ENCODE measurements at places on chromosomes 16 and 17.

DNA sequence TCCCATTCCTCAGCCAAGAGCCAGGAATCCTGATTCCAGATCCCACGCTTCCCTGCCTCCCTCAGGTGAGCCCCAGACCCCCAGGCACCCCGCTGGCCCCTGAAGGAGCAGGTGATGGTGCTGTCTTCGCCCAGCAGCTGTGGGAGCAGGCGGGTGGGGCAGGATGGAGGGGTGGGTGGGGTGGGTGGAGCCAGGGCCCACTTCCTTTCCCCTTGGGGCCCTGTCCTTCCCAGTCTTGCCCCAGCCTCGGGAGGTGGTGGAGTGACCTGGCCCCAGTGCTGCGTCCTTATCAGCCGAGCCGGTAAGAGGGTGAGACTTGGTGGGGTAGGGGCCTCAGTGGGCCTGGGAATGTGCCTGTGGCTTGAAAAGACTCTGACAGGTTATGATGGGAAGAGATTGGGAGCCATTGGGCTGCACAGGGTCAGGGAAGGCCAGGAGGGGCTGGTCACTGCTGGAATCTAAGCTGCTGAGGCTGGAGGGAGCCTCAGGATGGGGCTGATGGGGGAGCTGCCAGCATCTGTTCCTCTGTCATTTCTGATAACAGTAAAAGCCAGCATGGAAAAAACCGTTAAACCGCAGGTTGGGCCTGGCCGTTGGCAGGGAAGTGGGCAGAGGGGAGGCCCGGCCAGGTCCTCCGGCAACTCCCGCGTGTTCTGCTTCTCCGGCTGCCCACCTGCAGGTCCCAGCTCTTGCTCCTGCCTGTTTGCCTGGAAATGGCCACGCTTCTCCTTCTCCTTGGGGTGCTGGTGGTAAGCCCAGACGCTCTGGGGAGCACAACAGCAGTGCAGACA lies at the start of gene SPN:
SPN (plus strand) TSS at position 232 of the 791 bp plus-strand sequence; CDS start at position 714, 482 bp downstream.
- no peak for DNase-seq

DNA sequence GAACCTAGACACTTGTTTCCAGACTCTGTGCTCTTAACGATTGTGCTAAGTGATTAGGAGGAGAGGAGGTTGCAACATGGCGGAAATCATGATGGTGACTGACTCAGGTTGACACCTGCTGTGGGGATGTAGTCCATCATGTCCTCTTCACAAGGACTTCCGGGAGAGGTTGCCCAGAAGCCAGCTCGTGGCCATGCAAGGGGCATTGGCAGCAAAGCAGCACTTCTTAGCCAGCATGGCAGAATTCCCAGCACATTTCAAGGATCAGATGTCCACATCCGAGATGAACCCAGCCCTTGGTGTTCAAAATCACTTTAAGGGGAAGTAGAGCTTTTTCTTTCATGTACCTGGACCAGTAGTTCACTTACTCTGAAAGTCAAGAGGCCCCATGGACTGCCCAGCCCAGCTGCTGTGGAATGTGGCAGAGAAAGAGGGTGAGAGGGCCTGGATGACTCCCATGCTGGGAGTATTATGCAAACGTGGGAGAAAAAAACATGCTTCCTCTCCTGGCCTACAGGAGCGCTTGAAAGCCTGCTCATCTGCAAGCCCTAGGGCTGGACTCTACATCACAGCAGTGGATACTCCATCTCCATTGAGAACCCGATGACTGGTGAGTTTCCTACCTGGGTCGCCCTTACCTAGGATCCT lies 65.5 kb downstream of the IRX6 start:
- DNase-seq, result no peak

DNA sequence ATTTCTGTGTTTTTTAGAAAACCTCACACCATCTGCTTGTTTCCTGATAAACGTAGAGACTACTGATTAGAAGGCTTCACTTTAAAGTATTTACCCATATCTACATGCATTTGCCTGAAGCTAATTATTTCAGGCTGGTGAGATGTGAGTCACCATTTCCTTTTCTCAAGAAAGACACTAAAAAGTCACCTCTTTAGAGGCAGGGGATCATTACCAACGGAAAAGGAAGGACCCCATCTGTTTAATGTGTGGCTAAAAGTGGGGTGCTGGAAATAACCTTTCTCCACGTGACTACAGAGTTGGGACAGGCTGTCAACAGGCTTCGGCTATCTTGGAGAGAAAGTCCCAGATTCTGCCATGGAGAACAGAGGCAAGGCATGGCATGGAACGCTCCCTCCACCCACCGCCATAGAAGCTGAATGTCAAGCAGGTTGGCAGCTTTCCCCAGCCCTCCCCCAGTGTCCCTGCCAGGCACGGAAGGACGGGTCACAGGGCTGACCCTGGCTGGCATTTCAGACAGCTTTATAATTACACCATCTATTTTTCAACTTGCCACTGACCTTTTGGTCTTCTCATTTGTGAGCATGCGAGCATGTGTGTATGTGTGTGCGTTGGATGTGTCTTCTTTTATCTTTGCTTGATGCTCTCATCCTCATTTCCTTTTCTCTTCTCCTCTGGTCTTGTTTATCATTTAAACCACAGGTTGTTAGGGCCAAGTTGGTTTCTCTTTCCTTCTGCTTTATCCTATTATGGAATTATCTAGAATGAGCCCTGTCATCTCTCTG lies 157.0 kb downstream of the CPPED1 start:
- DNase-seq, result peak; percentile 35

- DNase-seq, result no peak
Observed at GRCh38 chr16:84898447-84898846, 78.7 kb downstream of the CRISPLD2 start.

GRCh38 chr17:859824-860195 lies 77.7 kb downstream of the MRM3 start:
- DNase-seq, result no peak

DNA sequence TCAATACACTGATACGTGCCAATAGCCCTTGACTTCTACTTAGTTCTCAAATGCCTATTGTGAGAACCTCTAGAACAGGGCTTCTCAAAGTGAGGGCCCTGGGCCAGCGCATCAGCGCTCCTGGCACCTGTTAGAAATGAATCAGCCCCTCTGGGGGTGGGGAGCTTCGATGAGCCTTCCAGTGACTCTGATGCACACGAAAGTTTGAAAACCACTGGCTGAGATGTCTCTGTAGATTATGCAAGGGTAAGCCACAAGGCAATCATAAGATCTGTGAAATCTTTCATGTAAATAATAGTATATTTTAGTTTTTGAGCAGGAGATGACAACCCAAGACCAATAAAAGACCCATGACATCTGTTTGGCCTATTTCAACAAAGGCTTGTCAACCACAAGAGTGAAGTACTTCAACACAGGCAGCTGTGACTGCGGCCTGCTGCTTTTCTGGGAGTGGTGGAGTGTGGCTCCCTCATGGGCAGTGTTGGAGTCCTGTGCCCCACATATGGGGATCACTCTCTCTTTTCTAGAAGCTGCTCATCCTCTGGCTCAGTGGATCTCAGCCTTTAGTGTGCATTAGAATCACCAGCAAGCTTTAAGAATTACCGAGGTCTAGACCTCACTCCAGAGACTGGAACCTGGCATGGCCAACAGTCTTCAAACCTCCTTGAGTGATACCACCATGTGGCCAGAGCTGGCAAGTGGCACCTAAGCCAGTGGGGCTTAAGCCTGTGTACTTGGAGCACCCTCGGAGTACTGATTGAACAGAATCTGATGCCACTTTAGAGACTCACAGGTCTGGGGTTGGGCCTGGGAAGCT lies 5.8 kb downstream of the MTHFSD start:
- no peak for DNase-seq

GRCh38 chr16:55035956-55036355 lies 105.3 kb downstream of the IRX5 start:
- no peak for DNase-seq

- no peak for DNase-seq
Observed at GRCh38 chr16:80973991-80974390, 32.7 kb downstream of the CMC2 start.

- no peak for DNase-seq
Observed at GRCh38 chr16:14061732-14062259, 9.3 kb upstream of the MRTFB start.

DNA sequence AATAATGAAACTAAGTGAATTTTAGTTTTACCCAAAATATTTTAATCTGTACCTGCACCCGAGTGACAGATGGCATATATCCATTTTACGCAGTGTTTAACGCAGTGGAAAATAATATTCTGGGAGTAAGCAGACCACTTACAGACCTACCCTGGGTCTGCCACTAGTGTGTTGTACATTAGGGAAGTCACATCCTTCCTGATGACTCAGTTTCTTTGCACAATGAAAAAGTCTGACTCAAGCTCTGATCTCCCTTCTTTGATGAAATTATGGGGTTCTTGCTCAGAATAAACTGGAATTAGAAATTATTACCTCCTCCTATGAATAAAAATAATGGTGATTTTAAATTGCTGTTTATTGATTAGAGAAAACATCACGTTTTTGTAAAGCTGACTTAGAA lies 123.2 kb upstream of the AXIN2 start:
- no peak for DNase-seq
